ENCODE measurements at places on chromosomes 3 and 15. TPM values are rescaled to one million over a fixed set of nuclear protein-coding genes. Genes with fewer than 3 reads are reported as not detected.

- DNase-seq, result no peak
Observed at GRCh38 chr3:193645806-193646205, 52.8 kb downstream of the OPA1 start.

ITIH1 gene
- 14.1 TPM for total RNA-seq

DUOXA2 gene
- total RNA-seq, result not detected

DNA sequence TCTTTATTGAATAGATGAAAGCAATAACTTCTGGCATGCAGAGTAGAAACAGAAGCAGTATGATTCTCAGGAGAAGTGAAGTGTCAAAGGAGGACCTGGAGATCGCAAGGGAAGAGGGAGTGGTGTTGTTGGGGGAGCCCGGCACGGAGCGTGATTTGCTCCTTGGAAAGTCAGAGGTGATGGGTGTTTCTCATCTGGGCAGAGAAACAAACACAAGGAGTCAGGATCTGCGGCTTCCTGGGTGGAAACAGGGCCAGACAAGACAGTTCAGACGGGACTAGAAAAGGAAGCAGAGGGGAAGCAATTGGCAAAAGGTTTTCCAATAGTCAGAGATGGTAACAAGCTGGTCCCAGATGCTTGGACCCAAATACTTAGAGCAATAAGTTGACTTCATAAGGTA lies 34.4 kb upstream of the CCDC80 start:
- no peak for DNase-seq

- DNase-seq, result peak; percentile 49
Observed at GRCh38 chr15:68578175-68578979, 416 bp upstream of the CORO2B start.

All from progenitor cell of endocrine pancreas (in vitro differentiated cells).